CD4-positive, alpha-beta T cell treated with Interleukin-4 for 1 hour (primary cell): ENCODE measurements at places on chromosomes 1 and 21.

DNA sequence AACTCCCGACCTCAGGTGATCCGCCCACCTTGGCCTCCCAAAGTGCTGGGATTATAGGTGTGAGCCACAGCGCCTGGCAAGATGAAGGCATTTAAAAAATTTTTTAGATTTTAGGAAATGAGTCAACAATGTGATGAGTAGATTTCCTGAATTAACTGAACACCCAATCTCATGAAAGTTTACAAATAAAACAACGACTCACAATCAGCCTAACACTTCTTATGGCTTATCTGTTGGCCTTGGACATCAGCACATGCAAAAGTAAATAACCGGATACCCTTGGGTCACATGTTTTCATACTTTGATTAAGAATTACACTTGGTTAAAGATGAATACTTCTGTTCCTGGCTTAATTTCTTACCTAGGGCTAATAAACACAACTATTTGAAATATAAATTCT is 3.0 kb downstream of the GNG12 start:
- no peak for DNase-seq

DNA sequence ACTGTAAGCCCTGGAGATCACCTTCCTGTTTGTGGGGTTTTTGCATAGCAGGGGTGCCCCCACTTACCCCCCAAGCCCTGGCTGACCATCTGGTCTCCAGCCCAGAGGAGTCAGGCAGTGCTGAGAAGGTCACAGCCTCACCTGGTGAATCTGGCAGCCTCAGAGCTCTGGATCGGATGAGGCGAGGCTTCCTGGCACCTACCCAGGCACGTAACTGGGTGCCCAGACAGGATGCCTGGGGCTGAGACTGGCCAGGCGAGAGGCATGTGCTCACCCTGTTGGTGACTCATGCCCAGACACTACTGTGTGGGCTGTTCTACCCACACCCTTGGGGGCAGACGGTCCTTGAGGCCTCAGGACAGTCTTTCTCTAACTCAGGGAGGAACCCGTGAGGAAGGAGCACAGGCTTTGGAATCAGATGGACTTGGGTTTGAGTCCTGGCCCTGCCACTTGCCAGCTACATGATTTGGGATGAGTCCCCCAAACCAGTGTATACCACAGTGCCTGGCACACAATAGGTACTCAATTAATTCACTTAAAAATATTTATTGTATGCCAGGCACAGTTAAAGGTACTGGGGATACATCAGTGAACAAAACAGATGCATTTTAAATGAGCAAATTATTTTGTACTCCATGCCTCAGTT is 15.1 kb upstream of the PADI3 start:
- DNase-seq: no peak

DNA sequence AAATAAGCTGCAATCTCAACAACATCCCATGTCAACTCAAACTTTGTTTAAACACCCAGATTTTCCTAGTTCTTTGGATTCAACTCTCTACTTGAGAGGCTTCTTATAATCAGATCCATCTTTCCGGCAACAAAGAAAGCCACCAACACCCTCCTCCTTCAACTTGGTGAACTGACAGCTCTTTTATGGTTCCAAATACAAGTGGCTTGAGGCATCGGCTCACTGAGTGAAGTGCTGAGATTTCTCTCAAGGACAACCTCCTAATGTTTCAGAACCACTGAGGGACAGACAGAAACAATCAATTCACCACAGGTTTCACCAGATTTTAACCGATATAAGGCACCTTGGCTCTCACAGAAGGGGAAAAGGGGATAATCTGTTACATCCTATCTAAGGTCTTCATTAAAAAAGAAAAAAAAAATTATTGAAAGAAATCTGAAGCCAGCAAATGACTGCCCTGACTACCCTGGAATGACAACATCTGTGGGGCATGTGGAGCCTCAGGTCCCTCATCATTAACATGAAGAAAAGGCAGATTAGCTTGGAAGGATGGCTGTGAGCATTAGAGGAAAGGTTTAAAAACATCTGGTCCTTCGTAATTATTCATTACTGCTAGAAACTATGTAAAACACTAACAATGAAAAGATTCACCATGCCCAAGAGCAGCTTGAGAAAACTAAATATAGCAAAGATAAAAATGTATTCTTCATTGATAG is 50.9 kb downstream of the PTPN14 start:
- no peak for DNase-seq

- DNase-seq: no peak
Observed at GRCh38 chr1:156346636-156347035, 8.3 kb downstream of the TSACC start.

DNA sequence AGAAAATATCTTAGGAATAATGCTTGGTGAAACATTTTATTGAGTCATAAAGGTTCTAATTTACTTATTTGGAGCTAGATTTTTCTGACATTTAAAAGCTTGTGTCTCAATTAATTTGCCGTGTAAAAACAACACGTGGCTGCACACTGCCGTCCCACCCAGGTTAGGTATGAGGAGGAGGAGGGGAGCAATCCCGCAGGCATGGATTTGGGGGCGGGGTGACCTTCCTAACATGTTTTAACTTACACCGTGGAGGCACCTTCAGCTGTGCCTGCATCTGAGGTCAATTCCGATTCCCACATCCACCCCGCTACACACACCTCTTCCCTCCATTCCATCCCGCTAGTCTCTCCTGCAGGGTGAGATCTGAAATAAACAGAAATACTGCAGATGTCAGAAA is 28.5 kb upstream of the UMODL1 start:
- no peak for DNase-seq

DNA sequence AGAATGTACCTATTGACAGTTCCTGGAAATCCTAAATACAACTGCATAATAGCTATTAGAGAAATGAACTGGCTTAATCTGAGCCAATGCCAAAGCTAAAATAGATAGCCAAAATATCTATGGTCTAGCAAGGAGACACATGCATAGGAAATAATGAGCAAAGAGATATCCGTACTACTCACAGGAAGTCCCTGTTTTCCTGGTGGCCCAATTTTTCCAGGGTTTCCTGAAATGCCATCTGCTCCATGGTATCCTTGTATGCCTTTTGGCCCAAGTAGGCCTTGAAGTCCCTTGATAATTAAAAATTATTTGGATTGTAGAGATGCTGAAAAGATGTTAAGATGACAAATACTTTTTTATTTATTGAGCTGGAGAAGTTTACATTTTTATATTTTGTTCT is 108.4 kb upstream of the ZNHIT6 start:
- no peak for DNase-seq

GRCh38 chr1:151402764-151403163 is 3.4 kb downstream of the PSMB4 start:
- no peak for DNase-seq

DNA sequence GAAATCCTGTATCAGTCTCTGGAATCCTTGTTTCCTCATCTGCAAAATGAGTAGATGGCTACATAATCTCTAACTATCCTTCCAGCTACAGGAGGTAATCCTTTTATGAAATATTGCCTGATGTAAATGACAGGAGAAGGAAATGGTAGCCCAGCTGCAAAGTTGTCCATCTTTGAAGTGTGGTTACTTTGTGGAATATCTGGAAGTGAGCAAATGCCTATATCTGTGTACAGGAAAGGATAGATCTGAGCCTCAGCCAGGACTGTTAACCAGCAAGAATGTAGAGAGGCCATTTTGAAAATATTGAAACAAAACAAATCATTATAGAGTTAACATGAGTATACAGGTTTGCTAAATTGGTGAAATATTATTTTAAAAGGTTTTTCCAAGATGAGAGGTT is 74.8 kb upstream of the BMP8A start:
- DNase-seq: no peak

DNA sequence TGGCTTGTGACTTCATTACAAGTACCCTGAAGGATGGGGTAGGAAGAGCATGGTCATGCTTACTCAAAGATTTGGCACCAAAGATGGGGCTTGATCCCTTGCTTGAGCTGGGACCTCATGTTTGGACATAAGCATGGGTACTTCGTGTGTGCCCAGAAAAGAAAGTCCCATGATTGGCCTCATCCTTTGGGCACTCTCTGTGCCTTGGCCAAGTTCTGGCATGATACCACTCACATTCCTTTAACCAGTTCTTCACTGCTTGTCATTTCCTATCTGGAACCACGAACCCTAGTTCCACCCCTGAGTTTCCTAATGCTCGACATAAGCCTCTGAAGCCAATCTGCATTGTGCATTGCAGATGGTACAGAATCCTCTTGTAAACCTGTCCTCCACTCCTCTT is 107.0 kb downstream of the NAV1 start:
- DNase-seq: no peak

GRCh38 chr1:154419620-154420571 is 14.8 kb downstream of the IL6R start:
- peak; percentile 52 for DNase-seq

DNA sequence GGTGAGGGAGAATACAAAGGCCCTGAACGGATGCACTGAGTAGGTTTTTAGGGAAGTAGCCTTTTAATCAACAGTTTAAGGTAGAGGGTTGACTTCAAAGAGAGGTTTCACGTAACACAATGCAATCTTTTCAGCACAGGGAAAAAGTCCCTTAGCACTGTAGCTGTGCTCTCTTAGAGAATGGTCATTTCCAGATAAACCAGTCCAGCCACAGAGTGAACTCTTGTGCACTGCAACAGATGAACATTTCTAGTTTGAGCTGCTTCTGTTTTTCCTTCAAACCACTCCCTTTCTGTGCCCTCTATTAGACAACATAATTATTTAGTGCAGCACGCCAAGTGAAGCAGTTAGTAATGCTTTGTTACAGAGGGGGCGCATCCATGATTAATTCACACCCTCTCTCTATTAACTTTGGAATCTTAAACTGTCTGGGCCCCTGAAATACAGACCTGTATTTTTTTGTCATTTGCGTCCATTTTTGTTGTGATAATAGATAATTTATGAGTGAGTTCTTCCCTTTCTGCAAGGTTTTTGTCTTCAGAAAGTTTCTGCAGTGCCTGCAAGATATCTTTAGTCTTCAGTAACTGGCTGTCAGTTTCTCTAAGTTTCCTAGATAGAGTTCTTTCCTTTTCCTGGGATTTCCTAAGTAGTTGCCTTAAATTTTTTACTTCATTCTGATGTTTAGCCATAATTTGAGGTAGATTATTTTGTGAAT is 22.9 kb downstream of the LCA5L start:
- no peak for DNase-seq

GRCh38 chr1:22239378-22239777 is 96.5 kb upstream of the WNT4 start:
- no peak for DNase-seq

GRCh38 chr1:185314411-185314810 is 2.6 kb downstream of the IVNS1ABP start:
- no peak for DNase-seq

DNA sequence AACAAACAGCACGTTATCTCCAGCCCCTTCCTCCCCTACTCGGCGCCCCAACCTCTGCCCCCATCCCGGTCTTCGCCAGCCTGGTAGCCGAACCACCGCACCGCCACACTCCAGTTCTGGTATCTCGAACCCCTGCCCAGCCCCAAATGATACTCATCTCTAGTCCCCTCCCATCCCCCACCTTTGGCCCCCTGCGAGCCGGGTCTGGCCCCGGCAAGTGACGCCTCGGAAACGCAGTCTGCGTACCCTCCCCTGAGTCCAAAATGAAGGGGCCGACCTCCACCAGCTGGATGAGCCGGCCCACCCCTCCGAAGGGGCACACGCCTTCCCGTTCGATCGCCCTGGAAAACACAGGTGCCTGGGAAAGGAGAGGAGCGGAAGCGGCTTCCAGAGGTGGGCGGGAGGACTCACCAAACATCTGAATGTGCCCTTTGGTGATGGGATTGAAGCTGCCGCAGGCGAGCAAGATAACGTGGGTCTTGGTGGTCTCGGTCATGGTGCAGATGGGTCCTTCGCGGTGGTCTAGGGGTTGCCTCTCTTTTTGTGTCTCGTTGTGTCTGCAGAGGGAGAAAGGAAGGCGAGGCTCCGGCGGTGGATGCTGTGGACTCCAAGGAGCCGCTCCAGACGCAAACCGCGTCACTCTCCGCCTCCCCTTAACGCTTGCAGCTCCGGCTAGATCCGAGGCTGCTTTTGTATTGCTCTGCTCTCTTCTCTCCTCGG is at the start of gene NMNAT2:
NMNAT2 (minus strand) TSS at position 609 of the 720 bp plus-strand sequence; CDS start at position 496, 113 bp downstream.
- DNase-seq: no peak

DNA sequence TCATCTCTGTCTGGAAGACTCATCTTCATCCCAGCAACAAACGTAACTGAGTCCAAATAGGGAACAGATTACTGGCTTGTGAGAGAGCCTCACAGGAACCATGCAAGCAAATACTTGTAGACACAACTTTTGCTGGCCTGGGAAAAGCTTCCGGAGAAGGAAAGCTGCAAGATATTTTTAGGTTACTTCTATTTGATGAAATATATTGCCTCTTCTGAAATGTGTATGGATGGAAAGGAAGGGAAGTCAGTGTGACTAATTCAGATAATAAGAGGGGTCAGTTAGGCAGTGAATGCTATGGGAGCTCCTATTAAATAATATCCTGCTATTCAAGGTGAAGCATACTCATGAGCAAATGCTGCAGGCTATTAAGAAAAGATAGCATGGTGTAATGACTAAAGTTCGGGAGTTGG is 20.4 kb upstream of the FGGY start:
- DNase-seq: no peak

- no peak for DNase-seq
Observed at GRCh38 chr1:238331557-238331956, 440.8 kb upstream of the ZP4 start.

- DNase-seq: no peak
Observed at GRCh38 chr1:111551623-111552411, 48.4 kb upstream of the ADORA3 start.

DNA sequence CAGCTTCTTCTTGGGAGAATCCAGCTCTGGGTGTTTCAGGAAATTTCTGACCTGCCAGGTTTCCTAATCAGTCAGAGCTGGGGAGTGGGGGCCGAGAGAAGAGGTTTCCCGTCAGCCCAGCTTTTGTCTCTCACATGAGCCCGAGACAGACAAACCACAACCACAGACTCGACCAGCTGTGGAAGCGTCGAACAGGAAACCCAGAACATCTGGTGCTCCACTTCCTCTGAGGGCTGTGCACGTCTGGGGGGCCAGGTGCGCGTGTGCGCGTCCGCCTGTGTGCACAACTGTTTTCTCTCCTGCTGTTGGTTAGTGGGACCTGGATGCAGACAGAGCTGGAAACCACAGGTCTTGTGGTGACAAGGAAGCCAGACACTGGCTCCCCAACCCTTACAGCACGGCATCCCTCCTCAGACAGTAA is 113.0 kb upstream of the SLC25A33 start:
- peak; percentile 88 for DNase-seq

GRCh38 chr1:181396171-181396670 is 87.1 kb upstream of the CACNA1E start:
- DNase-seq: peak; percentile 51

DNA sequence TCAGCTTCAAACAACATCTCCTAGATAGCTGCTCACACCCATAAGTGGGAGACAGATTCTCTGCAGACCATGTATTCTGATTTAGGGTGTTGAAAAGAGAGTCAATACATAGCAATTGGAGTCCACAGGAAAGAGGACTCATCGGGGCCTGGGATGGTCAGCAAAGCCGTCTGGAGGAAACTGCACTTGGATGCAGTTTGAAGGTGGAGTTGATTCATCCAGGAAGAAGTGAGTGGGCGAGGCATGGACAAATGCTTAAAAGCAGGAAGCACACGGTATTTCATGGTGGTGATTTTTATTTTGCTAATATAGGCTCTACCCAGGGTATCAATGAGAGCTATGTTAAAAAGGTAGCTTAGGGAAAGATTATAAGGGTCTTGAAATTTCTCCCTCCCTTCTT is 36.8 kb upstream of the DIRAS3 start:
- DNase-seq: no peak
